NCI-H146 (cell line): ENCODE measurements at places on chromosomes 1 and 21.
A peak's percentile ranks its signal among the peaks of the same experiment; 100 is the strongest.

DNA sequence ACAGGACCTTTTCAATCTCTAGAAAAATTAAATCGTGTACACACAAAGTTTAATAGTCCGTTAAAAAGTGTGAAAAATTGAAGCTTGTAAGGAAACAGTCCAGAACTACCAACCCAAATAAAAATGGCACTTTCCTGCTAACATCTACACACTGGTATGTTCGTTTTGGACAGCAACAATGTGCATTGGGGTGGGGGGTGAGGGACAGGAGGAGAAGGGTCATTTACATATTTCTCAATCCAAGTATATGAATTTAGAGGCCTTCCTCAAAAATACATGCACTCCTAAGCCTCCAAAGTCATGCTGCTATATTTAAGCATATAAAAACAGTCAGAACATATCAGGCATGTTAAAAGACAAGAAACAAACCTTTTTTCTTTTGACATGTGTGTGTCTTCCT, 2.5 kb downstream of the PPP1R15B start:
- no peak for DNase-seq

DNA sequence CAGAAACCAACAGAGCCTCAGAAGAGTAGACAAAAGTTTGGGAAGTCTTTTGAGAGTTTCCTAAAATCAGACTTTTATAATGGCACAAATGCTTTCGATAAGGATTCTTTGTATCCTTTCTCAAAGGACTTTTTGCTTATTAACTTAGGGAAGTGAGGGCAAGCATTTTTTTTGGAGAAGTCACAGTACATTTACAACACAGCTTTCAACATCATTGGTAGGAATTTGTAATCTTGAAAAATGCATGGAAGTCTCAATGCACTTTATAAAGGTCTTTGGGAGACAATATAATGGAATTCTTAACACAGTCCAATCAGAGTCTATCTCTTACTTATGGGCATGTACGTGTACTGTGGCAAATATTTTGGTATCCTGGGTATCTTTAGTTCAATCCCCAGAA, 325.8 kb upstream of the NR5A2 start:
- DNase-seq, result no peak

GRCh38 chr1:19643121-19643520, 990 bp upstream of the NBL1 start:
- DNase-seq, result no peak

- peak; percentile 17 for DNase-seq
These were observed 1.7 kb downstream of the H3-3A start for GRCh38 chr1:226063977-226064815.

DNA sequence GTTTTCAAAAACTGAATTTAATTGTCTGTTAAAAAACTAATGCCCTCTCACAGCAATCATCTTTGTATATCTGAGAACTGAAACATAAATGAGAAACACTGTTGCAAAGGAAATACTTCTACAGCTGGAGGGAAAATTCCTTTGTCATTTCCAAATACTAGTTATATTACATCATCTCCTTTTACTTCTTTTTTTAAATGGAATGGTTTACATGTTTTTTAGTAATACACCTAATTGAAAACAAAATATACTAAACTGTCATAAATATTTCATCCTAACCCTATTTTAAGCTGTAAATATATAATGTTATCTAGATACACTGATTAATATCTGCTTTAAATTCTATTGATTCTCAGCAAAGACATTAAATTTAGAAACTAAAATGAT, 19.1 kb downstream of the CDC42BPA start:
- no peak for DNase-seq

DNA sequence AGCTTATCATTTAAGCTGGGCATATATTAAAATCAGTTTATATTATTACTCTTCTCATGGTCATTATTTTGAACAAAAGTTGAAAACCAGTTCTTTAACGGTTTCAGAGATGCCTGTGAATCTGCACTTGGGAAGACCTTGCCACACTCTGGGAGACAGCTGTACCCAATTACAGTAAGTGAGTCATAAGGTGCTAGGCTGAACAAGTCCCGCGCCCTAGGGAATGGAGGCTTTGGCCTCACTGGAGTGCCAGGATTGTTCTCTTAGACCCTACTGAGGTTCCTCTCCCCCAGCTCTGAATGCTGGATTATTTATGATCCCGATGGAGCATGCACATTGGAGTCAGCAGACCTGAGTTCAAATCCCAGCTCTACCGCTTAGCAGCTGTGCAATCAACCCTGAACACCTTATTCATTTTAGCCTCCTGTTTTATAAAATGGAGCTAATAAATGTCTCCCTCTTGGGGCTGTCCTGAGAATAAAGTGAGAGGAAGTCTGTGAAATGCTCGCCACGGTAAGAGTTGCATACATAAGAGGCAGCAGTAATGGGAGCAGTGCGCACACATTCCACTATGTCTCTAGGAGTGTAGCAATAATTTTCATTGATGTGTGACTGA, 266.2 kb downstream of the FOXD2 start:
- no peak for DNase-seq

DNA sequence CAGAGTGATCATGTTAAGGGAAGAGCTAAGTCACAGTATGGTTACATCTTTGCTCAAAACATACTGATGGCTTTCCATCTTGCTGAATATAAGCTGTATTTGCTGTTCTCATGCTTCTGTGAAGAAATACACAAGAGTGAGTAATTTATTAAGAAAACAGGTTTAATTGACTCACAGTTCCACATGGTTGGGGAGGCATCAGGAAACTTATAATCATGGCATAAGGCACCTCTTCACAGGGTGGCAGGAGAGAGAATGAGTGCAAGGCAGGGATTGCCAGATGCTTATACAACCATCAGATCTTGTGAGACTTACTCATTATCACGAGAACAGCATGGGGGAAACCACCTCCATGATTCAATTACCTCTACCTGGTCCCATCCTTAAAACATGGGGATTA, 24.4 kb upstream of the RGS5 start:
- no peak for DNase-seq

DNA sequence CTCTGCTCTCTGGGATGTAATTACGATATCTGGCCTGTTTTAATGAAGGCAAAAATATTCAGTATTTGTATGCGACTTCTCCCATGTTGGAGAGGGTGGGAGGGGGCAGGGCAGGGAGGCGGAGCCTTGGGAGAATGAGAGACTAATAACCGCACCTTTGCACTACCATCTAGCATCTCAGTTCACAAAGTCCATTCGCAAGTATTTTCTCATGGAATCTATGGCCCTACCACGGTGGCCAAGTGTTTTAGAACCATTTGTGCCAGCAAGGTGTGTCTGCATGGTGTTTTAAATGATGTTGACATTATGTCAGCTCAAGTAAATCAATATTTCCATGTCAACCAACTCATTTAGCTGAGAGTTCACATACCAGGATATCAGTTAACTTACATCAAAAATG, 14.3 kb upstream of the BLACAT1 start:
- peak; percentile 35 for DNase-seq

GRCh38 chr1:12615865-12616708, 1.9 kb downstream of the DHRS3 start:
- peak; percentile 2 for DNase-seq

- DNase-seq, result no peak
These were observed 47.6 kb upstream of the POFUT2 start for GRCh38 chr21:45335151-45335760.

- peak; percentile 47 for DNase-seq
These were observed 7.3 kb upstream of the GNL2 start for GRCh38 chr1:37602750-37603694.

- no peak for DNase-seq
These were observed 369.6 kb upstream of the ADGRL2 start for GRCh38 chr1:81430955-81431623.

DNA sequence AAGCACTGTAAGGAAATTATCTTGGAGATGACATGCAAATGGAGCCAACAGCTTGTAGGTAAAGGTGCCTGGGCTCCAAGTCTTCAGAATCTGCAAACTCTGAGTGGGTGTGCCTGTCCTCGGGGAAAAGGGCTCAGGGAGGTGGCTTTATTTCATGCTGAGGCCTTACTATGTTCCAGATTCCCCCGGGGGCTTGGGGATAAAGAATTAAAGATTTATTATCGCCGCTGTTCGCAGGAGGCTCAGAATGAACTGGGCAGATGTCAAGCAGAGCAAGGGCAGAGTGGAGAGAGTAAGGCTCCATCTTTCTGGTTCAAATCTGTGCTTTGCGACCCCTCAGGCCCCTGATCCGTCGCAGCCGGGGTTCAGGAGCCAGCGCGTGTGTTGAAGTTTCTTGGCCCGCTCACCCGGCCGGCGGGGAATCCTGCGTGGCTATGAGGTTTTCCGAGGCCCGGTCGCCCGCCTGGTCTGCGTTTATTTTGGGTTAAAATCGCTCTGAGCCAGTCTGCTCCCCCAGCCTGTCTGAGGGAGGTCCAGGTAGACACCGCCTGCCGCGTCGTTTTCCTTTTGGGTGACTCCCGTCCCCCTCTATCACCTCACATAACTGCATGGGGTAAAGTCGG, 19.5 kb downstream of the RHOU start:
- no peak for DNase-seq

DNA sequence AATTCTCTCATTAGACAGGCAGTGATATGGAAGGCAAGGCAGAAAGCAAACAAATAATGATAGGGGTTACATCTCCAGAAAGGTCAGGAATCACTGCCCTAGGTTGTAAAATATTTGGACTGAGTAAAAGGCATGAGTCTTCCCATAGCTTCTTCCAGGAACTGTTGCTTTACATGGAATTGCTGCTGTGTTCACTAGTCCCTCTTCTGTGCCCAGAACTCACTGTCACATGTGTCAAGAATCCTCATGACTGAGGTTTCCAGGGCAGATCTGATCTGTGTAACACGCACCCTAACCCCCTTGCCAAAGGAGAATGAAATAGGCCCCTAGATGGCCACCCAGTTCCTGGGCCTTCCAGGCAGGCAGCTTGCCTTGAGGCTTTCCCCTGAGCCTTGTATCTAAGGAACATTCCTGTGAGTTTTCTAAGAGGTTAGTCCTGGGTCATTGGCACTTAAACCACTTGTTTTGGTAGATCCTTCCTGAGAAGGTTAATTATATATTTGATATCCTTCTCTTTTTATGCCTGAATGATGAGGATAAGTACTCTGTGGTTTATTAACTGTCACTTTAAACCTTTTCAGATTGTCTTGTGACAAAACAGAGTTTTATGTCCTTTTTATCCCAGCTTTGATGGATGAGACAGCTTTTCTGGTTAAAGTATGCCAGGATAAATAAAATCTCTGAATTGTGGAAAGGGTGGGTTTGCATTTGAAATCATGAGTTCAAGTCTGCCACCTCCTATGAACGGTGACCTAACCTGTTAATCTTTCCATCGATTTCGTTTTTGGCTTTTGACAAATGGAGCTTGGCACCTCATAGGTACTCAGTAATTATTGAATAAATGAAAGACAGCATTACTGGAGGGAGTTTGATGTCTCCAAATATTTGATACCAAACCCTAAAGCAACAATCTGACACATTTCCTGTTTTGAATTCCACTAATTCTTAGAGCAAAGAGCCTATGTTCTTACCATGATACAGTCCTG, 163.3 kb downstream of the DHRS3 start:
- no peak for DNase-seq

DNA sequence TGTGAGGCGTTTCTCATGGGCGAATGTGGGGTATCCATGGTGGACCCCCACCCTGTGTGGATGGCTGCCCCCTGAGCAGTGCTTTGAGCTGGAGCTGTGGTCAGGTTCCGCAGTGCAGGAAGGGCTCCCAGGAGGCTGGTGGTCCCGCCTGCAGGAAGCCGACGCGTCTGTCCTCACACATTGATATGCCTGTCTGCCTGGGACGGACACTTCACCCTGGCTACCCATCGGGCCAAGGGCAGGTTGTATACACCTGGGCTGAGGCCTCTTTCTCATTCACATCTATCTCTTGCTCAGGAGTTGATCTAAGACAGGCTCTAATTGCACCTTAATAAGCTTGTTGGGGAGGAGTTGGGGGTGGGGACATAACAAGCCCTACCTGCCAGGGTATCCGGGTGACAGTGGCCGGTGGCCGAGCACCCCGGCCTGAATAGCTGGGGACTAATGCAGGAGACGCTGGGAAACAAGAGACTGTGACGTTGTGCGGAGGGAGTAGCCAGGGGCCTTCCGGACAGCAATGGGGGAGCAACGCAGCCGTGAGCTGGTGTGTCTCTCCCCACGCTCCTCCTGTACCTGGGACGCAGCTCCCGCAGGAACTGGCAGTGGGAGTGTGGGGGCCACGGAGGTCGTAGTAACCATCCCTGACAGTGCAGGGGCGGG, 21.7 kb downstream of the PDXK start:
- DNase-seq, result peak; percentile 10

DNA sequence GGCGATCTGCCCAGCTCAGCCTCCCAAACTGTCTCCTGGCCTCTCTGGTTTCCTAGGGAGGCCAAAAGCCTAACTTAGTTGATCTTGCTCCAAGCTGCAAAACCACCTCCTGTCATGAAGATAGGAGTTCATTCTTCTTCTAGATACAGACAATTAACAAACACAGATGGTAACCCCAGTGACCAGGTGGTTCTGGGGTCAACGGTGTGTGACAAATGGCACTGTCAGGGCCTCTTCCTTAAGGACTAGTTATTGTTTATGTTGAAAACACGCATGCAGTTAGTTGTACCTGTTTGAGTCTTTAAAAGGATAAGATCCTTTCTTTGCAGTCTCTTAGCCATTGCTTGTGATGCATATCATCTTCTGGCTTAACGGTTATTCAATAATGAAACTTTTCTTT, 4.6 kb upstream of the UMODL1 start:
- no peak for DNase-seq

DNA sequence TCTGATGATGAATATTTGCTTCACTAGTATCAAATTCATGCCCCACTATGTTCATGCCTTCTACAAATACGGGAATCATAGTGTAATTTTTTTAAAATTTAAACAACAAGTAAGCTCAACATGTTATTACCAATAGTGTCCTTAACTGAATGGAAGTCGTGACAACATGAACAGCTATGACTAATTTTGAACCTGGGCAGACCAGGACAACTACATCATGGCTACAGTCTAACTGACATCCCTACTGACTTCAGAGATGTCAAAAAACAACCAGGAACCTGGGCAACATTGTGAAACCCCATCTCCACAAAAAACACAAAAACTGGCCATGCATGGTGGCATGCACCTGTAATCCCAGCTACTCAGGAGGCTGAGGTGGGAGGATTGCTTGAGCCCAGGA, 33.5 kb upstream of the RAP1A start:
- DNase-seq, result no peak

DNA sequence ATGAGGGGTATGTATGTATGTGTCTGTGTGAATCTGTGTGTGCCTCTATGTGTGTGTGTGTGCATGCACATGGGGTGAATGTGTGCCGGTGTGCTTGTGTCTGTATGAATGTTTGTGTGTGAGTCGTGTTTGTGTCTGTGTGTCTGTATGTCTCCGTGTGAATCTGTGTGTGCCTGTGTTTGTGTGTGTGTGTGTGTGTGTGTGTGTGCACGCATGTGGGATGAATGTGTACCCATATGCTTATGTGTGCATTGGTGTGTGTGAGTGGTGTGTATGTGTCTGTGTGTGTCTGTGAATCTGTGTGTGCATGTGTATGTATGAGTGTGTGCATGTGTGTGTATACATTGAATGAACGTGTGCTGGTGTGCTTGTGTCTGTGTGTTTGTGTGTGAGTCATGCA, 88.9 kb downstream of the MATN1 start:
- DNase-seq, result no peak

- peak; percentile 83 for DNase-seq
These were observed 71.6 kb downstream of the PLEKHA6 start for GRCh38 chr1:204288021-204288588.

- DNase-seq, result peak; percentile 11
These were observed 34.0 kb downstream of the MAP3K7CL start for GRCh38 chr21:29164323-29164942.

GRCh38 chr1:204692325-204692840, 6.8 kb upstream of the LRRN2 start:
- no peak for DNase-seq
